Mammary microvascular endothelial cell (primary cell): ENCODE measurements at places on chromosomes 1 and 21. TPM values are rescaled to one million over a fixed set of nuclear protein-coding genes. Genes with fewer than 3 reads are reported as not detected.

ERVH48-1 gene
- total RNA-seq: not detected in 2 replicates

CHAF1B gene
- total RNA-seq: 8.5 and 9.0 TPM in 2 replicates

PDIK1L gene
- total RNA-seq: 3.6 and 6.1 TPM in 2 replicates

LMOD1 gene
- 0.10 TPM in 1 of 2 replicates, not detected in the other for total RNA-seq

DMRTB1 gene
- total RNA-seq: not detected in 2 replicates

OR10J1 gene
- not detected in 2 replicates for total RNA-seq

OVAAL gene
- not detected in 2 replicates for total RNA-seq
